NCI-H460 (cell line): ENCODE measurements at places on chromosomes 7 and 10.

DNA sequence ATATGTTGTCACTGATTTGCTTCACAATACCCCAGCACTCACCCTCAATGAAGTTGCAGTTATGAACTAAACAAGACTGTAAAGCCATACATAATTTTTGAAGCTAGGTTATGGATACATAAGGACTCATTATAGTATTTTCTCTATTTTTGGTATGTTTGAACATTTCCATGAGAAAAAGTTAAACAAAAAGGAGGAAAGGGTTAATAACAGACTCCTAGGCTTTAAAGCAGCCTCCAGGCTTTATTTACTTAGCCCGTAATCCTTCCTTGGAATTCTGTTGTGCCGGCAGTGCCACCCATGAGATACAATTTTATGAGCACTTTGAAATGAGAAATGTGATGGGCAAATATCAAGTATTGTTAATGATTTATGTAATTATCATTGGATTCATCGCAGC, 2.1 kb upstream of the DENND11 start:
- DNase-seq: no peak

DNA sequence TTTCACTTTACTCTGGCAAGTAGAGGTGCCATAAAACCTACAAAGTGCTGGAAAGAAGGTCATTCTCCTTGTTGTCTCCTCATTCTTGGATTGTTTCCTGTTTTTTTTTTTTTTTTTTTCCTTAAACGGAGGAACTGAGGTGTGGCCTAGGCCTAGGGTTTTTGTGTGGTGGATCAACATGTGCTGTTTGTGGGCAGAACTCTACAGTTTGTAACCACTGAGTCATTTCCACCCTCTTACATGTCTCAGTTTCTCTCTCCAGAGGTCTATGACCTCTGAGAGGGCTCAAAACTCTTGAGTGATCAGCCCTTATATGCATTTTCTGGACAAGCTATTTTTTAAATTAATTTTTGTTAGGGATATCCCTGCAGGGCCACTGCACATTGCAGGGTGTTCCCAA, 296.0 kb downstream of the PPP1R3A start:
- DNase-seq: no peak

GRCh38 chr7:15407910-15408309, 153.9 kb downstream of the AGMO start:
- no peak for DNase-seq

DNA sequence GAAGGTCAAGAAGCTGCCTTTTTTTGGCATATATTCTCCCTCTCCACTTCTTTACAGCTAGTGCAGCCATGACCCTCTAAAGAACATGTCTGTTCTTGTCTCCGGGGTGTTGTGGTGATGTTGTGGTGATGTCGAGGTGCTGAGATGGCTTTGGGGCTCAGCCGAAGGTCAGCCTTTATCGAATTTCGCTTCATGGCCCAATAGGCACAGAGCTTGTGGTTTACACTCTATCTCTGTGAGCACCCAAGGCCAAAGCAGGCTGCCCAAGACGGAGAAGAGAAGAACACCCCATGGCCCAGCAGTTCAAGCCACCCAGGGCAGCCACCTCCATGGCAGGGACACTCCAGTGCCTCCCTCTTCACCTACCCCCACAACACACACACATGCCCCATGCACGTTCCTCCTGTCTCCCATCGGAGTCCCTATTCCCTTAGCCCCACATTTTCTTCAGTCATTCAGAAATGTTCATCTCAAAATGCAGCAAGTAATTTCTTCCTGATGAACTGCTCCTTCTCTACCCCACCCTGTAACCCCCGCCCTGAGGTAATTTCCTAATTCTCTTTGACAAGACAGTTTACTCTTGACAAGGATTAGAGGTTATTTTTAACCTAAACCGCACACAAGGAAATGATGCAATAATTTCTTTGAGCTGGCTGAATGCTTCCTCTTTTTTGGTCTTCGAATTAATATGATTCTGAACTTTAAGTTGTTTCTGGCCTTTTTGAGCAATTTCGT, 18.6 kb upstream of the ADRB1 start:
- DNase-seq: peak; percentile 22

DNA sequence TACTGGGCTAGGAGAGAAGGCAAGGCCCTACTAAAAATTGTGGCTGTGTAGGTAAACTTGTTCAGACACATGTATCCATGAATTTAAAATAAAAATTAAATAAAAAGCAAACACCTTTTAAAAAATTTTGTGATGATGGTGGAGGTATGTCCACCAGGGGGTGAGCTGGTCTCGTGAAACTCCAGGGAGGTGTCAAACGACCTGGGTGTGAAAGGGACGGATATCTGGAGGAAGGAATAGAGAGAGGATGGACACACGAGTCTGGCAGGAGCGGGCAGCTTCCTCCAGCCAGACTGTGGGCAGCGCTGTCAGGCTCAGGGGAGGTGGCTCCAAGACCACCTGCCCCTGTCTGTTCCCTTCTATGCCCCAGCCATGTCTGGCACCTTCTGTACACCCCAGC, 34.8 kb upstream of the DMBT1 start:
- no peak for DNase-seq

DNA sequence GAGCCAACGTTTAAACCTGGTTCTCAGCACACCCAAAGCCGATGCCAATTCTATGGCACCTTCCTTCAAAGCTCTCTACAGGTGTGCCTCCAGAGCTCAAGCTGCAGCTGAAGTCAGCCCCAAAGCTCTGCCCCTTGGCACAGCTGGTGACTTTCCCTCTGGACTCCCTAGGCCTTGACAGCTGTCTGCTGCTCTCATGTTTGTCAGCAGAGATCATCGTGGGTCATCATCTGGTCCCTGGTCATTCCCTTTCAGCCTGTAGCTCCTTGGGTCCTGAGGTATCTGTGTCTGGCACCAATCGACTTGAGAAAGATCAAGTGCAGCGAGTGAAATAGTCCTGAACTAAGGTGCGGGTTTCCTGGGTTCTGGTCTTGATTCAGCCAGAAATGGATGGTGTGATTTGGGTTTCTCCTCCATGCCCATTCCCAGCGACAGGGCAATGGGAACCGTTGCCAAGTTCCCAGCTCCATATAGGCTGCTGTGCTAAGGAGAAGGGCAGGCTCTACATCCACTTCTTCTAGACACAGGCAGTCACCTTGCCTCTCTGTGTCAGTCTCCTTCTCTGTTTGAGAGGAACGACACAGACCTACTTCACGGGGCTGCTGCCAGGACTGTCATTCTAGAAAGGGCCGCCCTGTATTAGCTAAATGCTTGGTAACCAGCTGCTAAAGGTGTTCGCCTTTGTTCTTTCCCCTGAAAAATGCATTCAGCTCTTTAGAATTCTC, 3.6 kb downstream of the PKD1L1 start:
- no peak for DNase-seq

GRCh38 chr7:73896454-73896853, 35.5 kb downstream of the TMEM270 start:
- no peak for DNase-seq

- no peak for DNase-seq
Measured at GRCh38 chr10:43682956-43683355, 34.3 kb upstream of the ZNF32 start.

GRCh38 chr10:133257489-133258065, 19.1 kb downstream of the ADAM8 start:
- DNase-seq: peak; percentile 63

GRCh38 chr10:114304571-114305421, 65.7 kb downstream of the VWA2 start:
- DNase-seq: peak; percentile 37

GRCh38 chr7:96998744-96999143, 6.6 kb upstream of the DLX6 start:
- no peak for DNase-seq

- no peak for DNase-seq
Measured at GRCh38 chr7:20783700-20784387, 2.8 kb downstream of the SP8 start.

GRCh38 chr7:20302891-20303290, 27.8 kb upstream of the ITGB8 start:
- DNase-seq: no peak

DNA sequence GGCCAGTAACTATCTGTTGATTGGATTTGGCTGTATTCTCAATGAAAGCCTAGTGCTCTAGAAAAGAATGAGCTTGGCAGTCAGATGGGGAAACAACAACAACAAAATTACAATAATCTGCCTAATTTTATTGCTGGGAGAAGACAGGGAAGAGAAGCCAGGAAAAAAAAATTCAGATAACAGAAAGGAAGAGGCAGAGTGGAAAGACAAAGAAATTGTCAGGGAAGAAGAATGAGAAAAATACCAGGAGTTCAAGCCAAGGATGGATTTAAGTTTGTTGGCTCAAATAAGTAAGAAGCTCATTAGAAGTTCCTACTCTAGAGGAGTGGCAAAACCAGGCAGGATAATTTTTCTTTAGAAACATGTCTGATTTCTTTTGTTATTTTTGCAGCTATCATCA, 45.9 kb upstream of the PRKG1 start:
- no peak for DNase-seq

DNA sequence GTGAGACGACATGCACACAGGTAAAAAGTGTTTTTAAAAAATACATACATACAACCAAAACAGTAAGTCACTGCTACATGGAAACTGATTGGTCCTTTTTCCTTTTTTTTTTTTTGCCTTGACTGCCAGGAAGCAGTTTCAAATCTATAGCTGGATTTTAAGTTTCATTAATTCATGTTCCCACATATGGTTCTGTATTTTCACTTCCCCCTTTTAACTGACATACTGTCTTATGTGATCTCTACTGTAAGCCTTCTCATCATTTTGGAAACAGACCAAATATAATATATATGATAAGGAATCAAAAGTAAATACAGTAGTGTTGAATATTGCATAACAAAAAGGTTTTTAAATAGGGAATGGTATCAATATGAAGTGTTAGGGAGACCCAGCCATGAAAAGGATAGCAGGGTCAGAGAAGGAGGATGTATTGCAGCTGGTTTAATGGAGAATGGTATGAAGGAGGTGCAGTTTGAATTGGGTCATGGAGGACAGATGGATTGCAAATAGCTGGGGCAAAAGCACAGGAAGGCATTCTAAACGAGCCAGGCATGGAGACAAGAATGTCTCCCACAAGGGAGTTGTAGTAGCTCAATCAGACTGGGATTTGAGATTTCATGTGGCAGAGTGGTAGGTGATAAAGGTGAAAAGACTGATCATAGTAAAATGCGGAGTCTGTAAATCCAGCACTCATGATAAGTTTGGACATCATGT, 5.4 kb downstream of the CAV1 start:
- no peak for DNase-seq

GRCh38 chr7:32071466-32072091, 1.4 kb upstream of the PDE1C start:
- DNase-seq: no peak

DNA sequence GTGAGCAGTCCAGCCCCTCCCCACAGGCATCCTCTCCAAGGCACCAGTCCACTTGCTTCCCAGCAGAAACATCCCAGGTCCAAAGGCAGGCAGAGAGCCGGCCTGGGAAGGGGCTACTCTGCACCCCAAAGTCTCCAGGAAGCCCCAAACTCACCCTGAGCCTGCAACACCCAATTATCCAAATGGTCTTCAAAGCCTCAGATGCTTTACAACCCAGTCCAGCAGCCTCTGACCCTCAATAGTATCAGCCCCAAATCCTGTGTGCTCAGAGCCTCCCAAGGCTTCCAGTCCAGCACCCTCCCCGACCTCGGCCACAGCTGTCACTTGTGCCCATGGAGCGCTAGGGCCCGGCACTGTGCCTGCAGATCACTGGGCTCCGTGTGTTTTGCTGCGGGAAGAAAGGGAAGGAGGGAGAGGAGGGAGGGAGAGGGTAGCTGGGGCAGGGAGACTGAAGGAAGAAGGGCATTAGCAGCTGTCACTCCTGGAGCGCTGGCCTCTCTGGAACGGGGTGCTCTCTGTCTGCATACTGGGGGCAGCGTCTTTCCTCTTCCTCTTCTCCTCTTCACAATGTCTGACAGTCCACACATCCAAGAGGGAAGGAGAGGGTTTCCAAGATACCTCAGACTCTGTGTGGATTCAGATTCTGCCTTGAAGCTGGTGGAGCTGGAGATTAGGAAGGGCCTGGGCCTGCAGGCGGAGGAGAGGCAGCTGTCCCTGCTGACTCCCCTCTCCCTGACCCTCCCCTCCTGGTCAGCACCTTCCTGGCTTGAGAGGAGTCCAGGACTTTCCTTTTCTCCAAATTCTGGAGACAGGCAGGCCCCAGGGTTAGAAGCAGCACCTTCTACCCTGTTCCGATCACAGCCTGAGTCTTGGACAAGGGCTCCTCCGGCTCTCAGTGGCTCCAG, 13.2 kb downstream of the CALML5 start:
- DNase-seq: no peak

DNA sequence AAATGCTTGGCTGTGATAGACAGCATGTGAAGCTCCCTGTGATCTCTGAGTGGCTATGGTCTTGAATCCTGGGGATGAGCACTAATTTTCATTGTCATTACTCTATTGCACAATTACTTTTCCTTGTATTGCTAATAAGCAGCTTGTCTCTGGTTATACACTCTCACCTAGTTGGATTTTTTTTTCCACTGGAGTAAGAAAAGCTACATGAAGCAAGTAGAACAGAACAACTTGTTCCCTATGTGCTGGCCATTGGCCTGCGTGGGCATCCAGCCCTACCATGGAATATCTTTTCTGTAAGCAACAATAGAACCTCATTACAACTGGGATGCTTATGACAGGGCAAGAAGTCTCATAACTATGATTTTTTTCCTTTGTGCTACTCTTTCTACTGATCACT, 807.4 kb downstream of the TNS3 start:
- no peak for DNase-seq

- no peak for DNase-seq
Measured at GRCh38 chr7:13603661-13604060, 385.8 kb downstream of the ETV1 start.

DNA sequence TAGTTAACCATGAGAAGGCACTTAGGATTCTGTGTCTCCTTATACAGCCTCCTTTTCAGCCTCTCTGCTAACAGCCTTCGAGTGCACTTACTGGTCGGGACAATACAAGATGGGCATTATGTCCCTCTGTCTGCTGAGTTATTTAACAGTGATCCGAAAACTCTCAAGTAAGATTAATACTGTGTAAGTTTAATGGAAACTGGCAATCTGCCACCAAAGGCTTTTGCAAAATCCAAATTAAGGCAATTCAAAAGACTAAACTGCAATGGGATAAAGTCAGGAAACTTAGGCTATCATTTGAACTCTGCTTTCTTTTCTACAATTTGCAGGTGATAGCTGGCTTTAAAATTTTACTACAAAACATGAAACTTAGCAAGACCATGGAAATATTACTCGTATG, 477.8 kb downstream of the TFEC start:
- DNase-seq: no peak

DNA sequence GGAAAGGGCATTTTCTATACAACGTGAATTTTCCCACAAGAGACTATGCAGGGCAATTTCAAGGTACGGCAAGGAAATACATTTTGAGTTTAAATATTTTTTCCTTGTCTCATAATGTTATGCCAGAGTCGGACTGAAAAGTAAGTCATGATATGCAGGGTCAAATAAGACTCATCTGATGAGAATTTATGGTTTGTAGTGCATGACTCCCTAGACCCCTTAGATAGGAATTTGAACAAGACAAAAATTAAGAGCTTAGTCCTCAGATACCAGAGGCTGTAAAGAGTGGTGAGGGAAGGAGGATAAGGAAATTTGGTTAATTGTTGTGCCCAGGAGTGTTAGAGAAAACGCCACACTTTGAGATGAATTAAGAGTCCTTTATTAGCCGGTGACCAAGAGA, 616.6 kb downstream of the XPNPEP1 start:
- no peak for DNase-seq

GRCh38 chr10:5480162-5480941, 19.0 kb downstream of the CALML5 start:
- no peak for DNase-seq

- DNase-seq: no peak
Measured at GRCh38 chr10:116671274-116671926, 50.6 kb downstream of the PNLIPRP2 start.
